NCI-H1417 treated with DMSO at 0.1 percent for 48 hours (cell line): ENCODE measurements at places on chromosomes 7 and 10.
A peak's percentile ranks its signal among the peaks of the same experiment; 100 is the strongest.

- no peak for DNase-seq
Observed at GRCh38 chr7:158139499-158139898, 448.1 kb downstream of the PTPRN2 start.

DNA sequence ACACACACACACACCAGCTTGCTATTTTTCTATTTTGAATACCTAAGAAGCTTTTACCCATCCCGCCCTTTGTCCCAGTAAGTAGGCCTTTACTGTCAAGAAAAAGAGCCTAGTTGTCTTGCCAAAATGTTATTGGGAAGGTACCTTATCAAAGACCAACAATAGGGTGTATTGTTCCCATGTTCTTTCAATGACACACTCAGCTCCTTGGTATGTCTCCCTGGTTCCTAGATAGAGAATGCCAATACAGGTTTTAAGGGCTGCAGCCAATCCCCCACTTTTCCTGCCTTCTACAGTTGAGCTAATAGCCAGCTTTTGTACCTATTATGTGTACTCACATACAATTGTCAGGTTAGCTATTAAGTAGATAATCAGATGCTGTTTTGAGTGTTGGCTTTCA lies 92.0 kb upstream of the LRRTM3 start:
- no peak for DNase-seq

DNA sequence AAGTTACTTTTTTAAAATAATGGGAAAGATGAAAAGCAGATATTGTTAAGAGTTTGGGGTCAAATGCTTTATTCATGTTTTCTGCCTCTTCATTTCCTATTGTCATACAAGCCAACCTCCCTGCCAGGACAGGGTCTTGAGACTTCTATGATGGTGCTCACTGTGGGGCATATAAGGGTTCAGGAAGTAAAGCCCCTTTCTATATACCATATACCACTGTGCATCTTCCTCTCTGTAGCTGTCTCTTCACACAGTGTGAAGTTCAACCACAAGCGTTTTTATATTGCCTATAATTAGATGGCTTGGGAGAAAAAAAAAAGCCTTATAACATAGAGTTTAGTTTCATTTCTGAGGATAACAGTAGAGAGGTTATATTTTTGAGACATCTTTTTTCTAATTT lies 389.8 kb upstream of the SORCS1 start:
- DNase-seq: no peak

- DNase-seq: no peak
Observed at GRCh38 chr7:155203059-155203881, 94.4 kb upstream of the INSIG1 start.

GRCh38 chr10:77619964-77620703 lies 17.5 kb downstream of the KCNMA1 start:
- no peak for DNase-seq

DNA sequence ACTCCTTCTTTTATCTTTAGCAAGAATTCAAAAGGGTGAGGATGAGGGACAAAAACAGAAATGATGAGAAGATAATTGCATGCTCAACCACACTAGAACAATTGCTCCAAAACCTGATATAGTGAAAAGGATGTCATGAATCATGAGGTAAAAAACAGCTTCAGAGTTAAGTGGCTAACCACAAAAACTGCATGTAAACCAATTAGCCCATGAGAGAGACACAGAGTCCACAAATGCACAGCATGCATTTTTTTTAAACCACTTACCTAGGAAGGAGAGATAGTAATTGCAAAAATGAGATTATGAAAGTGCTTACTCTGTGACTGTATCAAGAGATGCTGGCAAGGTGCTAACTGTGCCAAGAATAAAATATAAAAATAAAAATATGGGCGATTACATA lies 132.9 kb downstream of the MBL2 start:
- DNase-seq: no peak

DNA sequence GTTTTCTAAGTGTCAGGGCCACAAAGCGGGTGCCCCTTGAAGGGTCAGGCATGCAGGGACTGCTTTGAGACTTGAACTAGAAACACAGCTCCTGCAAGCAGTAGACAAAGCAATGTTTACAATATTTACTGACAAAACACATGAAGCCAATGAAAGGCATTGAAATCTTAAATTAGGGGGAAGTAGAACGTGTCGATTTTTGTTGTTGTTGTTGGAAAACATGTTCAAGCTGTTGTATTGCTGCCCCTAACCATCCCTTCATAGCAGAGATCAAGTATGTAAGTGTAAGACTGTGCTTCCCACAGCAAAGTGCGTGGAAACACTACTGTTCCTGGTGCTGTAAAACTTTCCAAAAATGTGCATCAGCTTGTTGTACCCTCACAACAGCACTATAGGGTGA lies 131.6 kb upstream of the MGMT start:
- DNase-seq: no peak

DNA sequence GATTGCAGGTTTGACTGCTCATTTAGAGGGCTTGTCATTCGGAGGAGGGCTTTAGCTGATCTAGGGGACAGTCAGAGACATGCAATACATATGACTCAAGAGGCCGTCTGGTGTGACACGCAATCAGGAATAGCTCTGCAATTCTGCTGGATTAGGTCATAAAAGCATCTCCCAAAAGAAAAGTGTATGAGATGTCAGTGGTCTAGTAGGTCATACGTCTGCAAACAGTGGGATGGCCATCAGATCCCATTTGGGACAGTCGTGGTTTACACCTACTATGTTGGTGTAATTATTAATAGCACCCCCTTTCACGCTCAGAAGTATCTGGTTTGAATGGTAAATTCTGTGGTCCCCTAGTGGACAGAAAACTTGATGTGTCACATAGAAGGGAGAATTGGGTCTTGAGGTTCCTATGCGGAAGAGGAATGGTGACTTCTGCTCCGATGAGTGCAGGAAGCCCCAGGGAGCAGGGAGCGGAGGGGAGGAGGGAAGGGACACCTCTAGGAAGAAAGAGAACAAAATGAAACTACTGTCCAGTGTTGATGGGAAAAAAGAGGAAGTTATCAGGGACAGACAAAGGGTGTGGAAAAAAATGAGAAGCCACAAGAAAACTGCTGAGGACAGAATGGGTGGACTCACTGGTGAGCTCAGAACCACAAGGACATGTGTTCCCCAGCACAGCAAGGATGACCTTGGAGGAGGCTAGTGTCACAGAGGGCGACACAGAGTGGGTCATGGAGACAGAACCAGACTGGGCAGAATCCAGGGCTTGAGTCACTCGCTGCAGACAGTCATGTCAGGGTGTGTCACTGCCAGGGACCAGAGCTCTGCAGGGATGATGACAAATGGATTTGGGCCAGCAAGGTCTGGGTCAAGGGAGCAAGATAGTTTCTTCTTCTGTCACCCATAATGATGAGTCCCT lies 59.9 kb downstream of the MAP3K8 start:
- DNase-seq: no peak

GRCh38 chr10:126565441-126565840 lies 105.1 kb downstream of the C10orf90 start:
- no peak for DNase-seq

GRCh38 chr10:18021725-18022480 lies 70.2 kb downstream of the SLC39A12 start:
- no peak for DNase-seq

- DNase-seq: no peak
Observed at GRCh38 chr10:96138102-96138501, 8.0 kb downstream of the ZNF518A start.

DNA sequence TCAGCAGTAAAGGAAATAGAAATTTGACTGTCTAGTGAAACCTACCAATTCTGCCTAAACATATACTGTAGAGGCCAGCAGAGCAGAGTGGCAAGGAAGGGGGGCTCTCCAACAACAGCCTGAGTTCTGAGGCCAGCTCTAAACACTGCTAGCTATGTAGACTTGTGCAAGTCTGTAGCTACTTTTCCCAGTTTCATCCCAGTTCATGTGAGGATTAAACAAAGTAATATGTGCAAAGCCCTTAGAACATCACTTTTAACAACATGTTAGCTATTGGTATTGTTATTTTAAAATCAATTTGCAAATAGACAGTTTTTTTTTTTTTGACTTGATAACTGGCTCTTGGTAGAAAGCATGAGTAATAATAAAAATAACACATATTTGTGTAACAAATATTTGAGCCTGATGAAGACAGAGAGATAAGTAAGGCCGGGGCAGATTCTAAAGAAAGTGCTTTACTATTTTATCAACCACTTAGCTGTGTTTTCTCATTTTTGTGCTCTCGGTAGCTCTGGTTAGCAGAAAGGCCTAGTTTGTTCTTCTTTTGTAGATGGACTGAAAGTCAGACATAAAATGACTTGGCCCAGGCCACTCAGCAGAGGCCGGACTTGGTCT lies 9.3 kb downstream of the CHST12 start:
- DNase-seq: no peak

- DNase-seq: no peak
Observed at GRCh38 chr7:151491859-151492258, 27.8 kb downstream of the RHEB start.

DNA sequence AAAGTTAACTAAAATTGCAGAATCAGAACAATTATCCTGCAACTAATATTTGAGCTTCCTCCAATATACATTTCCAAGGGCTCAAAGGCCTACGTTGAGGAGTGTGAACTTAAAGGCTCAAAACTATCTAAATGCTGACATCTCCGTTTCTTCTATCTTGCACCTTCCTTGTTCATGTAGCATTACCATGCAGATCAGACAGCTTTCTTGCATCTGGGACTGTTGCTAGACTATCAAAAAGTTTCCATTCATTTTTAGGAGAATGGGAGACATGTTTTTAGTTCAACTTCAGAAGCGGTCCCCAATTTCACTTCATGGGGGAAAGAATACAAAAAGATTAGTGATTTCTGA lies 2.9 kb downstream of the ANKRD1 start:
- no peak for DNase-seq

DNA sequence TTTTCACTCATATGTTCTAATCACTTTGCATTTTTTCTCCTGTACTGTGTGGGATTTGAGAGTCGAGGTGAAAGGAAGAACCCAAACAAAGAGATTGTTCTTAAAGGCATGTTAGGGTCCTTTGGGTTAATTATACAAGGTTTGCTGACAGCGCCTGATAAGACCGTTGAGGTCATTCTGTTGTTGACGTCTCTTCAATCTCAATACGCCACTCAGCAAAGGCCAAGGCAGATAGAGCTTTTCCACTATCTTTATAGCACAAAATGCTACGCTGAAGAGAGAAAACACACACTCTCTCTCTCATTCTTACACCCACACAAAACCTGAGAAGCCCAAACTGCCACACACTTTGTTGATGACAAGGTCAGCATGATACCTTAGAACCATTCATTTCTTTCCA lies 228.7 kb downstream of the CNTNAP2 start:
- DNase-seq: no peak

- no peak for DNase-seq
Observed at GRCh38 chr7:128918016-128918665, 7.6 kb upstream of the KCP start.

GRCh38 chr7:125118444-125118843 lies 188.8 kb upstream of the POT1 start:
- no peak for DNase-seq

DNA sequence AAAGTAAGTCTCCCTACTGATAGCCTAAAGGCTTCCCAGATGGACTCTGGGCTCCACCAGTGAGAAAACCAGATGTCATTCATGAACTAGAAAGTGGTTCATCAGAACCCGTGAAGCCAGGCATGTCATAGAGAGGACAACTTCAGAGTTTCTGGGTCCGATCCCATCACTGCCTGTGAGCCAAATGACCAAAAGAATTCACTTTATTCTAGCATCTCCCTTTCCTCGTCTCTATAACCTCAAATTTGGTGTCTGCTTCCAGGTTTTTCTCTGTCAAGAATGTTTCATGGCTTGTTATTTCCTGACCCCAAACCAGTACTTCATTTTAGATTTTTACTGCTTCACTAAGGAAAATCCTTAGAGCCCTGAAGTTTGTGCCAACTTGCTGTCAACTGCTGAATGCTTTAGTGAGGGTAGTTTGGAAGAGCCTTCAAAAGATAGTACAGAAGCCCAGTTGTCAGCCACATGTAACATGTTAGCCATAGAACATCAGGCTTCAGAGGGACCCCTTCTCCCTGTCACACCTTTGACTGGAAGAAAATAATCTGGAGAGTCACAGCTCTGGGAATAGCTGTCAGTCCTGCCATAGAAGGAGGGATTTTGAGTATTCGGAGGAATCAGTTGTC lies 34.0 kb downstream of the ITGB8 start:
- no peak for DNase-seq

DNA sequence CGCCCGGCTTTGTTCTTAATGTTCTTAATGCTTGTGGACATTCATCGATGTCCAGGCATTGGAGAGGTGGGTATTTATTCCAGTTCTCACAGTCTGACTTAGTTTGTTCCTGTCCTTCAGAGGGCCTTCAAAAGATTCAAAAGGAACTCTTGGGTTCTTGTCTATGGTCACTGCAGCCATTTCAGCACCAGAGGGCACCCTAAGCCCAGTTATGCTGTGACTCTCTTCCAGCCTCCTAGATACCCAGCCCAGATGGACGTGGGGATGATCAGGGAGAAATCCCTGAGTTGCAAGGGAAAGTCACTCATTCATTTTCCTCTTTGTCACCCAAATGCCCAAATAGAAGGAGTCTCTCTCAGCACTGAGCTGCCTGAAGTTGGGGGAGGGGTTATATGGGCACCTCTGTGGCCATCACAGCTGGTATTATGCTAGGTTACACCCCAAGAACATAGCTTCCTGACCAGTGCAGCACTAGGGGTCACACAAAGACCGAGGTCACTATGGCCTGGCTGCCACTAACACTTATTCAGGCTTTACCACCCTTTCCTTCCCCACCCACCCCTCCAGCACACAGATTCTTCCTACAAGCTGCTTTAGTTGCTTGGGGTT lies 26.5 kb upstream of the CCDC126 start:
- DNase-seq: peak; percentile 39

- DNase-seq: no peak
Observed at GRCh38 chr10:53839440-53840039, 961.5 kb downstream of the PCDH15 start.

GRCh38 chr7:27834179-27834921 lies 94.4 kb downstream of the TAX1BP1 start:
- no peak for DNase-seq

GRCh38 chr7:77316219-77316978 lies 99.8 kb downstream of the GSAP start:
- no peak for DNase-seq

- no peak for DNase-seq
Observed at GRCh38 chr10:86046845-86047460, 319.6 kb downstream of the GRID1 start.

- DNase-seq: no peak
Observed at GRCh38 chr7:80815733-80816132, 103.1 kb downstream of the SEMA3C start.

- no peak for DNase-seq
Observed at GRCh38 chr10:43868952-43869351, 220.3 kb upstream of the ZNF32 start.

- no peak for DNase-seq
Observed at GRCh38 chr10:33655921-33656320, 321.5 kb upstream of the NRP1 start.

DNA sequence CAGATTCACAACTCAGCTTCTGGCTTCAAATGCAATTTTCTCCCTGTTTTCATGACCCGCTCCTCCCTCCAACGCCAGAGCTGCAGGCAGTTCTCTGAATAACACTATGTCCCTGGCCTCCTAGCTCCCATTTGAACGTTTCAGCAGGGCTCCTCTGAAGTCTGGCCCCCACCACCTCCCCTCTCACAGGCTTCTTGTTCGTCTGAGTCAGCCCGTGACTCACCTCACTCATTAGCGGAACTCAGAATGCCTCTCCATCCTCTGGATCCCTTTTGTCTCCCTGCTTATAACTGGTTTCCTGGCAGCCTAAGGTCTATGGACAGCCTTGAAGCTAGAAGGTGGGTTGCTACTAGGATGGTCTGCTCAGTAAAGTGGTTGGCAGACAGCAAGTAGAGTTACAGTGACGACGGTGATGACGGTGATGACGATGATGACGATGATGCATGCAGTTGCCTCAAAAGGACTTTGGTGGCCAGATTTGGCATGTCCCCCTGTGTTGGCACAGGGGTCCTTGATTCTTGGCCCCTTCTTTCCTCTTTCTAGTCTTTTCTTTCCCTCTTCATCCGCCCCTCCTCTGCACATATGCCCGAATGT lies 83.3 kb upstream of the MKLN1 start:
- DNase-seq: no peak
